Lower lobe of right lung (tissue), 2 donors: ENCODE measurements at places on chromosomes 2 and 18. TPM values are rescaled to one million over a fixed set of nuclear protein-coding genes. Genes with fewer than 3 reads are reported as not detected.

Gene GPD2
- total RNA-seq = 50.4 TPM

DNA sequence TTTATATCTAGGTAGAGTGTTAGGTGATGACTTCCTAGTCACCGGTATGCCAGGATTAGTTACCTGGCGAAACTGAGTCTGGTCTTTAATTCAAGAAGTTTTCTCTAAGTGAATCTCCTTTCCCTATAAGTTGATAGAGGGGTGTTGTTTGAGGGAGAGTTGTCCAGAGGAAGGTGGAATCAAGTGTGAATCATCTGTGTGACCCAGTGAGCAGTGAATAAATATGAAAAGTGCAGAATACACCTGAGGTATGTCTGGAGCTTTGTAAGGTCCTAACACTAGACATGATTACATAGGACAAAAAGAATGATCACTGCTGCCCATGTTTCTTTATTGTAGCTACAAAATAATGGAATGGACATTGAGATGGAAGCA, 11.2 kb downstream of the POU3F3 start:
- peaks cover 100% of the 10 kb centered on the region for H3K27me3 ChIP-seq
- no peaks in the 10 kb centered on the region for H3K36me3 ChIP-seq
- H3K27ac ChIP-seq = no peak overlapping the region
- no peak for DNase-seq

Gene PTH2R
- total RNA-seq = 0.32 TPM

Gene CDKL4
- total RNA-seq = 1.7 TPM

DNA sequence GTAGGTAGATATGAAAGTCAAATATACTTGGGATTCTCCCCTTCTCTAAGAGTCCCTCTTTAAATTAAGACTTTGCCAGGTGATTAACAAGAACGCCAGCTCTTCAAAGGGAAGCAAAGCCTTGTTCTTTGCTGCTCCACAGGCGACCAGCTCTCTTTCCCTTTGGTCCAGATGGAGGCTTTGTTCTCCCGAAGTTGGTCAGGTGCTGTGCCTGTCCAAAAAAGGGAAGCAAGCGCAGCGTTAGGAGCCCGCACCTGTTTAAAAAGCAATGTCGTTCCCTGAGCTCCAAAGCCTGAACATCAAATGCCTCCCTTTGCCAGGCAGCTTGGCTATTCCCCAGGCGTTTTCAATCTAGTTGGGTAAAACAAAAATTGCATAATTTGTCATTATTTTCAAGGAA, 1913.1 kb upstream of the PIK3C3 start:
- H3K36me3 ChIP-seq = no peaks in the 10 kb centered on the region
- no peak overlapping the region for H3K27ac ChIP-seq
- H3K4me1 ChIP-seq = no peaks in the 10 kb centered on the region
- H3K4me3 ChIP-seq = no peak overlapping the region
- no peak for DNase-seq
- H3K27me3 ChIP-seq = no peaks in the 10 kb centered on the region

DNA sequence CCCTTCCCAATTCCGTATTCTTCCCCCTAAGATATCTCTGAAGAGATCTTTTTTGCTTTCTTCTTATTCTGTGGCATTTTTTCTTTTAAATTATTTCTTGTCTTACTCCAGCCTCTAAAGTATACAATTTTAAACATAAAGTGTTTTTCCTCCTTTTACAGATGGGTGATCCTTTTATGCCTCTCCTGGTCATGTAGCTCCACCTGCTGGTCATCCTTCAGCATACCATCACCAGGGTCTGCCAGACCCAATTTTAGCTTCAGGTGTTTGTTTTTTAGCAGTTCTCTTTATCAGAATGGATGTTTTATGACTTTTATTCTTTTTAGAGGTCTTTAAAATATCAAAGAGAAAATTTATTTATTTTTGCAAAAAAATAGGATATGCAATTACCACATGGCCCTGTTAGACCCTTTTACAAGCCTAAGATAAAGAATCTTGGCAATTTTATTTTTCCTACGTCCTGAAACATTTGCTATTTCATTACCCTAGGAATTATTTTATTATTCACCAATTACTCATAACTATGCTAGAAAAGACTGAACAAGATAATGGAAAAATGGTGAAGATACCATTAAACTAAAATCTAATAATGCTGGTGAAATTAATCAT, 55.5 kb downstream of the PIGN start:
- no peaks in the 10 kb centered on the region for H3K36me3 ChIP-seq
- no peaks in the 10 kb centered on the region for H3K4me1 ChIP-seq
- H3K27me3 ChIP-seq = no peaks in the 10 kb centered on the region
- H3K4me3 ChIP-seq = no peak overlapping the region

Gene INHBB
- 5.2 TPM for total RNA-seq

DNA sequence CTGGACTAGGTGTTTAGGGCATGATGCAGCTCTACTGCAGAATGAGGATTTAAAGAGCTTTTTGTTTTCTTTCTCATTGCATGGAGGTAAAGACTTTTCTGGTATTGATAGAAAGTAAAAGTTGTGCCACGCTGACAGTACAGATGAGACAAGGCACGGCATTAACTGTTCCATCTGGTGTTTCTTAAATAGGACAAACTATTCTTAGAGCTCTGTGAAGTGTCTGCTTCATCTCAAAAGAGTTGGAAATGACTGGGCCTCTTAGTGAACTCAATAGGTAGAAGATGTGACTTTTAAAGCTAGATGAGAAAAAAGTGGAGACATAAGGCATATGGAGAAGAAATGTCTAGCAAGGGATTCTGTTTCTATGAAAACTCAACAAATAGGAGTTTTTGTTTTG, 321.8 kb downstream of the RPRM start:
- H3K4me3 ChIP-seq = no peak overlapping the region
- no peak for DNase-seq
- H3K4me1 ChIP-seq = no peaks in the 10 kb centered on the region
- H3K27ac ChIP-seq = no peak overlapping the region

- H3K36me3 ChIP-seq = no peaks in the 10 kb centered on the region
- H3K4me3 ChIP-seq = no peak overlapping the region
- DNase-seq = no peak
- no peak overlapping the region for H3K27ac ChIP-seq
Observed at GRCh38 chr2:117536139-117536538, 278.4 kb upstream of the DDX18 start.

GRCh38 chr2:101597347-101597944, 100.1 kb upstream of the MAP4K4 start:
- H3K36me3 ChIP-seq = no peaks in the 10 kb centered on the region
- no peak overlapping the region for H3K27ac ChIP-seq
- DNase-seq = no peak
- H3K27me3 ChIP-seq = no peaks in the 10 kb centered on the region

GRCh38 chr2:208407667-208408066, 1.1 kb downstream of the PTH2R start:
- no peaks in the 10 kb centered on the region for H3K36me3 ChIP-seq
- peaks cover 31% of the 10 kb centered on the region for H3K27me3 ChIP-seq
- H3K27ac ChIP-seq = no peak overlapping the region
- no peak overlapping the region for H3K4me3 ChIP-seq

- H3K27ac ChIP-seq = no peak overlapping the region
- H3K4me3 ChIP-seq = no peak overlapping the region
- no peaks in the 10 kb centered on the region for H3K27me3 ChIP-seq
- DNase-seq = no peak
Observed at GRCh38 chr2:57947398-57947797, 99.2 kb upstream of the VRK2 start.

DNA sequence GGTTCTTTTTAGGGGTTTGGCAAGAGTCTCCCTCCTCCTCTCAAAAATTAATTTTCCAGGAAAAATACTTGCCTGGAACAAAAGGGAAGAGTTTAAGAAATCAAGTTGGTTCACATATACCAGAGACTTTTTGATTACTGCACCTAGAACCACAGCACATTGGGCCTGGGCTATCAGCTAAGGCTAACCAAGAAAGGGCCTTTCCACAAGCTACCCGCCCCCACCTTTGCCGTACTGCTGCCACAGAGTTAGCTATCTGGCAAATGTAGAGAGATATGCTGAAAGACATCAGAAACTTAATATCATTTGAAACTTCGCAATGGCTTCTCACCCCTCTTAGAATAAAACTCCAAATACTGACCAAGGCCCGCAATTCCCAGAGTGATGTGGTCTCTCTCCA, 76.9 kb downstream of the AAK1 start:
- H3K36me3 ChIP-seq = no peaks in the 10 kb centered on the region
- H3K27me3 ChIP-seq = no peaks in the 10 kb centered on the region
- H3K4me1 ChIP-seq = peaks cover 35% of the 10 kb centered on the region
- DNase-seq = no peak

Gene NPPC
- not detected for total RNA-seq

Gene FMNL2
- 77.9 TPM for total RNA-seq
